Stimulated activated CD4-positive, alpha-beta T cell treated with anti-CD3 and anti-CD28 coated beads, Interleukin-12 subunit alpha, Interleukin-12 subunit beta, amount 100 ng/mL, for 48 hours (primary cell): ENCODE measurements at places on chromosomes 12 and 14.

- no peak for DNase-seq
These were observed 20.5 kb downstream of the KRT7 start for GRCh38 chr12:52253391-52254179.

- no peak for DNase-seq
These were observed 6.2 kb upstream of the DHRS2 start for GRCh38 chr14:23629832-23630396.

GRCh38 chr12:49529414-49529813, 9.4 kb upstream of the KCNH3 start:
- no peak for DNase-seq

- DNase-seq: no peak
These were observed 9.3 kb downstream of the PAPLN start for GRCh38 chr14:73246387-73247150.
